ENCODE measurements at places on chromosomes 12 and 14. TPM values are rescaled to one million over a fixed set of nuclear protein-coding genes. Genes with fewer than 3 reads are reported as not detected.

GRCh38 chr12:10128687-10129086, 1.3 kb downstream of the CLEC7A start:
- DNase-seq, result no peak
- no peak overlapping the region for H3K4me3 ChIP-seq
- no peaks in the 10 kb centered on the region for H3K36me3 ChIP-seq

GRCh38 chr14:42992930-42993329, 1386.3 kb downstream of the LRFN5 start:
- no peaks in the 10 kb centered on the region for H3K36me3 ChIP-seq
- H3K4me1 ChIP-seq, result peaks cover 19% of the 10 kb centered on the region
- H3K27me3 ChIP-seq, result no peaks in the 10 kb centered on the region
- H3K4me3 ChIP-seq, result no peak overlapping the region

DNA sequence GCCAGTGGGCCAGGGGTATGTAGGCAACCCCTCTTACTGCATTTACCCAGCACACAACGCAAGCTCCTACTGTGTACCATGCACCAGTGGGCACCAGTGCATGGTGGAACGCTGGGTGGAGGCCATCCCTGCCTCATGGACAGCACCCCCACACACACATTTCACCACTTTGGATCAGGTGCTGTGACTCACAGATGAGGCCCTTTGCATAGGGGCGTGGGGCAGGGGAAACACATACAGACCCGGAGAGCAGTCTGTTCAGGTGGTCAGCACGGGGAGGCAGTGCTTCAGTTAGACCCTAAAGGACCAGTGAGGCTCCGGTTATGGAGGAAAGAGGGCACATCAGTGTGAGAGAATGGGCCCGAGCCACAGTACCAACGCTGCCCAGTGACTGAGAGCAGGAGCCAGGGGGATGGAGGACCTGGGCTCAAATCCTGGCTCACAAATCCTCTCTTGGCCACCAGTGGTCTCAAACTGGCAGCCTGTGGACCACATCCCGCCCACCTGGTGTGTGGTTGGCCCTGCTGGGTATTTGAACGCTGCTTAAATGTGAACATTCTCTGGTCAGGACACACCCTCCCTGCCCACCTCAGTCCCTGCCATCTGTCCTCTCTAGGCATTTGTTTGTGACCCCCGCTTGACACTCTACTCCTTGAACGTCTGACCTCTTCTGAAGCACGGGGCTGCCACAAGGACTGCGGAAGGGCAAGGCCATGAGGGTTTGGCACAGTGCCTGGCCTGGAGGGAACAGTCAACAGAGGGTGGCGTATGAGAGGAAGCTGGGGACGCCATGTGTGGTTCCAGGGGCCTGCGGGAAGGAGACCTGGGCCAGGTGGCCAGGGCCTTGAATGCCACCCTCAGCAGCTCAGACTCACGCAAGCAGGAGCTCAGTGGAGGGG, 46.7 kb downstream of the FAM222A start:
- H3K27ac ChIP-seq, result no peak overlapping the region
- peaks cover 6% of the 10 kb centered on the region for H3K4me1 ChIP-seq
- H3K27me3 ChIP-seq, result no peaks in the 10 kb centered on the region
- DNase-seq, result no peak
- peaks cover 7% of the 10 kb centered on the region for H3K36me3 ChIP-seq

- peaks cover 3% of the 10 kb centered on the region for H3K27me3 ChIP-seq
These were observed 17.4 kb downstream of the KRT76 start for GRCh38 chr12:52759695-52760094.

- H3K4me1 ChIP-seq, result peaks cover 32% of the 10 kb centered on the region
- DNase-seq, result no peak
- H3K4me3 ChIP-seq, result no peak overlapping the region
- no peaks in the 10 kb centered on the region for H3K27me3 ChIP-seq
- H3K36me3 ChIP-seq, result no peaks in the 10 kb centered on the region
These were observed 150.9 kb downstream of the ADAMTS20 start for GRCh38 chr12:43401096-43401495.

GRCh38 chr14:50023671-50024490, 92.5 kb downstream of the VCPKMT start:
- H3K27me3 ChIP-seq, result no peaks in the 10 kb centered on the region
- peak; percentile 85 for DNase-seq
- H3K4me3 ChIP-seq, result peak overlapping the region; percentile 53
- H3K27ac ChIP-seq, result peak overlapping the region; percentile 96
- H3K4me1 ChIP-seq, result peaks cover 28% of the 10 kb centered on the region
- H3K36me3 ChIP-seq, result peaks cover 14% of the 10 kb centered on the region

- H3K27me3 ChIP-seq, result no peaks in the 10 kb centered on the region
- H3K4me1 ChIP-seq, result no peaks in the 10 kb centered on the region
- H3K27ac ChIP-seq, result no peak overlapping the region
- H3K36me3 ChIP-seq, result no peaks in the 10 kb centered on the region
These were observed 52.0 kb upstream of the CCDC63 start for GRCh38 chr12:110794623-110795280.

GRCh38 chr14:29273513-29273912, 506.9 kb downstream of the FOXG1 start:
- H3K27me3 ChIP-seq, result no peaks in the 10 kb centered on the region
- no peaks in the 10 kb centered on the region for H3K4me1 ChIP-seq
- no peak overlapping the region for H3K4me3 ChIP-seq
- no peaks in the 10 kb centered on the region for H3K36me3 ChIP-seq

Gene COX8C
- total RNA-seq, result not detected

DNA sequence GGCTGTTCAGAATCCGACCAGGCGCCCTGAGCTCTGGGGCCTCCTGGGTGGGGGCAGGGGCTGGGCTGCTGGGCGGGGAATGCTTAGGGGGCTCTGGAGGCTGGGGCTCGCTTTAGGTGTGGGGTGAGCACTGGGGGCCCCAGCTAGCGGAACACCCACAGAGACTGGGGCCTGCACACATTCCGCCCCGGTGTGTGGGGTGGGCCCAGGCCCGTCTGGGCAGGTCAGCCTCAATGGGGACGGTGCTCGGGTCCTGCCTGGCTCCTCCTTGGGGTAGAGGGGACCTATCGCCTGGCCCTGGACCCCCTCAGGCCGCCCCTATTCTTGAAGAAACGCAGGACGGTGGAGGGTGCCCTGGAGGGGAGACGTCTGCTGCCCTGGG, 364.8 kb downstream of the TMEM121 start:
- H3K36me3 ChIP-seq, result no peaks in the 10 kb centered on the region
- H3K4me1 ChIP-seq, result no peaks in the 10 kb centered on the region
- no peak overlapping the region for H3K27ac ChIP-seq
- no peak overlapping the region for H3K4me3 ChIP-seq

DNA sequence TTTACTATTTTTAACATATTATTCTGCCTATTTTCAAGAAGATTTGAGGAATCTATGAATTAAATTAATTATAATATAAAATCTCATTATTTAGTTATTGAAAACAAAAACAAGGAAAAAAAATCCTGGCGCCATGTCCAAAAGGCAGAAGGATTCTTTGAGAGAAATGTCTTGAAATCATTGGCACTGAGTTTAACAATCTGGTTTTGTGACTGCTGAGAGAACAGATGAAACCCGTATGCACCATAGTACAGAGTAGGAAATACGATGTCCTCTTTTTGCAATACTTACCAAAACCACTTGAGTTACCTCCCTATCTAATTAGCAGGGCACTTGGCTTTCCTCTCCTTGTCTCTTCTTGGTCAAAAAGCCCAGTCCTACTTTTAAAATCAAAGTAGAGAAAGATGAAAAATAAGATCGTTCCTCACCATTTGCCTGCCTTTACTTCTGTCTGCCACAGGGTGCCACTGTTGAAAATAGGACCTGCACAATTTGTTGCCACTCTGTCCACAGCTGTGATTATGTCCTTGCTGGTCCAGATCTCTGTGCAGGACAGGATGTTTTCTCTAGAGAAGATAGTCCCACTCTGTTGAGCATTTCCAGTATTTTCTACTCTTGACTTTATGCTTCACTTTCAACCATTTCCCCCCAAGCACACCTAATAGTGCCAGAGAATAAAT, 179.7 kb downstream of the PDZRN4 start:
- H3K4me3 ChIP-seq, result no peak overlapping the region
- H3K27ac ChIP-seq, result no peak overlapping the region
- no peaks in the 10 kb centered on the region for H3K36me3 ChIP-seq
- no peaks in the 10 kb centered on the region for H3K4me1 ChIP-seq
- peak; percentile 28 for DNase-seq
- 0 out of 2 replicates have a peak, but pooled peaks cover 3% of the 10 kb centered on the region for H3K27me3 ChIP-seq

GRCh38 chr14:68945585-68946488, 33.3 kb downstream of the ACTN1 start:
- no peaks in the 10 kb centered on the region for H3K27me3 ChIP-seq
- H3K4me1 ChIP-seq, result peaks cover 33% of the 10 kb centered on the region
- no peak overlapping the region for H3K4me3 ChIP-seq

- DNase-seq, result no peak
- H3K27me3 ChIP-seq, result no peaks in the 10 kb centered on the region
- no peak overlapping the region for H3K4me3 ChIP-seq
- H3K27ac ChIP-seq, result no peak overlapping the region
These were observed 53.4 kb upstream of the MMP17 start for GRCh38 chr12:131774576-131775391.

DNA sequence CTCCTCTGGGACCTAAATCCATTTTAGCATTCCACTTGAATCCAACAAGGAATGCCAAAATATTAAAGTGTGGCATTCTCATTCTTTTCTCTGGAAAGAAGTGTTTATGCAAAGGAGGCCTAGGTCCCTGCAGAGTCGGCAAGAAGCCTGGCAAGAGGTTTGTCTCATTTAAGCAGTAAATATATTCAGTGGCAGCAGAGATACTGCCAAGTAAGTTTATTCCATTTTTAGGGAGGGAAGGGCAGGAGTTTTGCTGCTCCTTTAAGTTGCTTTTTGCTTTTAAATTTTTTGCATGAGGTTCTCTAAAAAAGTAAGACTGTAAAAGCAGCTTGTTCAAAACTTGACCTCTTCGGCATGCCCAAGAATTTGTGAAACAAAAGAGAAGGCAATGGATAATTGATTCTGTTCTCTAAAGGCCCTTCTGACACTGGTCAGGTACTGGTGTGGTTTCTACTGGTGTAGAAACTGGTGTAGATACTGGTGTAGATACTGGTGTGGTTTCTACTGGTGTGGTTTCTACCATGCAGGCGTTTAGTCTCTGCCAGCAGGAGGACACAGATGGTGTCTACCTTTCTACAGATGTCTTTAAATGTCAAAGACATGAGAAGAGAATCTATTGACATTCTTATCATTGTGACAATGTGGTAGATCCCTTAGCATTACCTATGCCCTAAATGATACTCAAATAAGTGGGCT, 107.3 kb downstream of the SAMD4A start:
- peaks cover 68% of the 10 kb centered on the region for H3K4me1 ChIP-seq
- no peak overlapping the region for H3K4me3 ChIP-seq
- DNase-seq, result no peak
- H3K36me3 ChIP-seq, result no peaks in the 10 kb centered on the region

GRCh38 chr12:91732086-91732485, 413.6 kb downstream of the BTG1 start:
- DNase-seq, result peak; percentile 37
- H3K27me3 ChIP-seq, result no peaks in the 10 kb centered on the region
- H3K27ac ChIP-seq, result 0 out of 2 replicates have a peak overlapping the region, but pooled peaks have one; percentile 2
- no peaks in the 10 kb centered on the region for H3K36me3 ChIP-seq

- no peak overlapping the region for H3K27ac ChIP-seq
- DNase-seq, result no peak
- H3K27me3 ChIP-seq, result no peaks in the 10 kb centered on the region
- peaks cover 34% of the 10 kb centered on the region for H3K4me1 ChIP-seq
- H3K4me3 ChIP-seq, result no peak overlapping the region
- no peaks in the 10 kb centered on the region for H3K36me3 ChIP-seq
These were observed 119.7 kb upstream of the LRIG3 start for GRCh38 chr12:59040043-59040442.

Gene DHRS2
- 40.9 TPM for total RNA-seq

DNA sequence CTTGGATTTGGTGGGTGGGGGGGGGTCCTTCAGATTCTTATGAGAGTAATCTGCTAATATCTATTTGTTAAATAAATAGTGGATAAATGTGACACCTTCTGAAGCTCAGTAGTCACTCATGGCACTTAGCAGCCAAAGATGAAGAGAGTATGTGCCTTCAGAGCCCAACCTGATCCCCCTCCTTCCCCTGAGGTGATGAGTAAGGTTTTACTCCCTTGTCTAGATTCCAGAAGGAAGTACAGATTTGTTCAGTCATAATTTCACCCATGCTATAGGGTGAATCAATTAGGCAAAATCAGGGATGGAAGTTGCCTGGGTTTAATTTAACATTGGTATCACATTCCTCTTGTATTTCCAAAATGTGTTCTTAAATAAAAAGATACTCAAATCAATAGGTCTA, 340.3 kb upstream of the ATP2B1 start:
- no peak overlapping the region for H3K27ac ChIP-seq
- DNase-seq, result peak; percentile 29
- no peak overlapping the region for H3K4me3 ChIP-seq

- no peaks in the 10 kb centered on the region for H3K27me3 ChIP-seq
- no peaks in the 10 kb centered on the region for H3K36me3 ChIP-seq
- no peak for DNase-seq
These were observed 221.1 kb downstream of the SLC38A4 start for GRCh38 chr12:46604684-46605083.

DNA sequence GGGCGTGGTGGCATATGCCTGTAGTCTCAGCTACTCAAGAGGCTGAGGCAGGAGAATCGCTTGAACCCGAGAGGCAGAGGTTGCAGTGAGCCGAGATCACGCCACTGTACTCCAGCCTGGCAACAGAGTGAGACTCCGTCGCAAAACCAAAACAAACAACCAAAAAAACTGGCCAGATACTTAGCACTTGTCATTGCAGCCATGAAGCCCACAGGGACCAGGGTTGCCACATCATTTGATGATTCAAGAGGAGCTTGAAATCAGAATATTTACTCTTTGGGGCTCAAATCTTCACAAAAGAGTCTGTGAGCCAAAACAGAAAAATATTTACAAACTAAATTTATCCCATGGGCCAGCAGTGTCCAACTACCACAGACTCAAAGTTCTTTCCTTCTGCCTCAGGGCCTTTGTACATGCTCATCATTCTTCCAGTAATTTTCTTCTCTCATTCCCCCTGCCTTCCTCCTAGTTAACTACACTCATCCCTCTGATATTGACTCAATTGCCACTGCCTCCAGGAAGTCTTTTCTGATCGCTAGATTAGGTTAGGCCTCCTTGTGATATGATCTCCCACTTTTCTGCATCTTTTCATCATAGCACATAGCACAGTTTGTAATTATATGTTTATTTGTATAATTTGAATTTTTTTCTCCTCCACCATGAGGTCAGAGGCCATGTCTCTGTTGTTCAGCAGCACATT, 130.8 kb upstream of the PLEKHG7 start:
- H3K27ac ChIP-seq, result peak overlapping the region; percentile 68
- no peak for DNase-seq
- H3K27me3 ChIP-seq, result no peaks in the 10 kb centered on the region
- H3K4me3 ChIP-seq, result no peak overlapping the region
- no peaks in the 10 kb centered on the region for H3K36me3 ChIP-seq
